AG08396 (cell line): ENCODE measurements at places on chromosomes 12 and 14.
A peak's percentile ranks its signal among the peaks of the same experiment; 100 is the strongest.

DNA sequence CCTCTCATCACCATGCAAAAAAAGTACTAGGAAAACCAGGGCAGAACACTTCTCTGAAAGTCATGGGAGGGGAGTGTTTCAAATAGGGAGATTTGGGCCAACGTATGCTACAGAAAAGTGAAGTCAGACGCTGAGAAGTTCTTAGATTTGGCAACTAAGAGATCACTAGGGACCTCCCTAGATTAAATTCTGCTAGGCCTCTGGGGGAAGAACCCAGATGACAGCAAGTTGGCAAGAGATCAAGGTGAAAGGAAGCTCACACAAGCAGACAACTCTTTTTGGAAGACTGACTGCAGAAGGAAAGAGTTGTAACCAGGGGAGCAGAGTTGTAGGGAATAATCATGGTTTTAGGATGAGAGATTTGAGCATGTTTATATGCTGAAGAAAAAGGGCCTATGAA lies 20.7 kb downstream of the IQSEC3 start:
- DNase-seq, result no peak

GRCh38 chr14:36313206-36313605 lies 7.2 kb downstream of the MBIP start:
- DNase-seq, result no peak

- DNase-seq, result no peak
Measured at GRCh38 chr12:55699471-55700055, 8.1 kb downstream of the ITGA7 start.

DNA sequence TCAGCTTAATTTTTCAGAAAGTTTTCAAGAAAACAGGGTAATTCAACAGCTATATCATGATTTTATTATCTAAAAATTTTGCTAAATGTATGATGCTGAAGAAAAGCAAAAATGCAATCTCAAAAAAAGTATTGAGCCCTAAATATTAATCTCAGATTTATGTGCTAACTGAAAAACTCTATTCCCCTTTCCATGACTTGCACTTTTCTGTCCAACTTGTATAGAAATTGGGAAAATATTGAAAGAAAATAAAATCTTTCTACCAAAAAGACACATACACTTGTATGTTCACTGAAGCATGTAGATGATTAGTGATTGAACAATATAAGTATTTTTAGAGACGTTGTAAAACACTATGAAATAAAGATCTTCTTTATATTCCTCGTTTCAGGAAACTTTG lies 368.0 kb upstream of the ATXN7L3B start:
- DNase-seq, result no peak

DNA sequence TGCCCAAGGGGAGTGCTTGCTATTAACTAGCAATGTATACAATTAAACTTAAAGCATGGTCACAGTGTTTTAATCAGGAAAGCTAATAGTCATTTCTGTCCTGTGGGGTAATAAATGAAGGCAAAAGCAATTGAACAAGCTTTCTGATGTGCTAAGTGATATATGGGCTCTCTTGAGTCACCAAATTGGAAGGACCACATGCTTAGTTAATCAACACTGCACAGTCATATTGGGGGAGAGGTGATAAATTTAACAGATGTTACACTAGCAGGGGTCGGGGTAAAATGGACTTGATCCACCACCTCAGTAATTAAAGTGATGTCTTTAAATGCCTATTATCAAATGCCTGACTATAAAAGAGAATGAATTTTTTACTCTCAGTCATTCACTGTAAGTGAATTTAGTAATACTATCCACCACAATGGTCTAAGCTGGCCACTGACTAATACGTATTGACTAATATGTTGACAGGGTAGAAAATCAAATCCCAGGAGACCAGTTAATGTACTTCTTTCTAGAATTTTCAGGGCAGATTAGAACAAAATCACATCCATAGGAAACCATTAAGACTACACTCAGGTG lies 736.3 kb downstream of the RPS29 start:
- no peak for DNase-seq

DNA sequence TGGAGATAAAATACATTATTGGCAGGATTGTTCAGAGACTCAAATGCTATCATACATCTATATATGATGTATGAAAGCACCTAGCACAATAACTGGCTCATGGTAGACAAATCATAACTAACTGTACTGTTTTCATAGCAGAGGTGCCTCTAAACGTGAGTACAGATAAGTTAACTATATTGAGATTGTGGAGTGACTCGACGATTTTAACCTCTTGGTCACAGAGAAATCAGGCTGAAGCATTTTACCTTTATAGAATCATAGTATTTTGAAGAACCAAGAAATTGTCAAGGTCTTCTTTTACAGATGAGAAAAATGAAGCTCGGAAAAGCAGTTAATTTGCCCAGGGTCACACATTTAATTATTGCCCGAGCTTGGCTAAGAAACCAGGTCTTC lies 666 bp upstream of the DERA start:
- DNase-seq, result no peak

GRCh38 chr14:38209572-38210557 lies 2.2 kb downstream of the SSTR1 start:
- peak; percentile 60 for DNase-seq

GRCh38 chr12:101743724-101744472 lies 4.6 kb upstream of the SYCP3 start:
- DNase-seq, result no peak

DNA sequence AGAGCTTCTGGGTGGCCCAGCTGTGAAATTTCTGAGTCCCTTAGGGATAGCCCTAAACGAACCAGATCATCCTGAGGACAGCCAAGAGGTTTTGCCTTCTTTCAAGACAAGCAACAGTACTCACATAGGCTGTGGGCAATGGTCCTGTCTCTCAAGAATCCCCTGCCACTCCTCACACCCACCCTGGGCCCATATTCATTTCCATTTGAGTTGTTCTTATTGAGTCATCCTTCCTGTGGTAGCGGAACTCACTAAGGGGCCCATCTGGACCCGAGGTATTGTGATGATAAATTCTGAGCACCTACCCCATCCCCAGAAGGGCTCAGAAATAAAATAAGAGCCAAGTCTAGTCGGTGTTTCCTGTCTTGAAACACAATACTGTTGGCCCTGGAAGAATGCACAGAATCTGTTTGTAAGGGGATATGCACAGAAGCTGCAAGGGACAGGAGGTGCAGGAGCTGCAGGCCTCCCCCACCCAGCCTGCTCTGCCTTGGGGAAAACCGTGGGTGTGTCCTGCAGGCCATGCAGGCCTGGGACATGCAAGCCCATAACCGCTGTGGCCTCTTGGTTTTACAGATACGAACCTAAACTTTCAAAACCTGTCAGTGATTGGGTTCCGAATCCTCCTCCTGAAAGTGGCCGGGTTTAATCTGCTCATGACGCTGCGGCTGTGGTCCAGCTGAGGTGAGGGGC lies 38.9 kb downstream of the DAD1 start:
- DNase-seq, result no peak

- DNase-seq, result peak; percentile 30
Measured at GRCh38 chr12:65867394-65867793, 43.1 kb downstream of the HMGA2 start.

DNA sequence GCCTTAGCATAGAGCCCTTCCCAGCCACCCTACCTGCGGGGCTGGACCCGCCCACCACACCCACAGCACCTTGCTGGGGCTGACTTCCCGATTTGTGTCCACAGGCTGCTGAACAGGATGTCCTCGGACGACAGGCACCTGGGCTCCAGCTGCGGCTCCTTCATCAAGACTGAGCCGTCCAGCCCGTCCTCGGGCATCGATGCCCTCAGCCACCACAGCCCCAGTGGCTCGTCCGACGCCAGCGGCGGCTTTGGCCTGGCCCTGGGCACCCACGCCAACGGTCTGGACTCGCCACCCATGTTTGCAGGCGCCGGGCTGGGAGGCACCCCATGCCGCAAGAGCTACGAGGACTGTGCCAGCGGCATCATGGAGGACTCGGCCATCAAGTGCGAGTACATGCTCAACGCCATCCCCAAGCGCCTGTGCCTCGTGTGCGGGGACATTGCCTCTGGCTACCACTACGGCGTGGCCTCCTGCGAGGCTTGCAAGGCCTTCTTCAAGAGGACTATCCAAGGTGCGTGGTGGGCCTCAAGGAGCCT lies 63.4 kb downstream of the ESRRB start:
- no peak for DNase-seq

DNA sequence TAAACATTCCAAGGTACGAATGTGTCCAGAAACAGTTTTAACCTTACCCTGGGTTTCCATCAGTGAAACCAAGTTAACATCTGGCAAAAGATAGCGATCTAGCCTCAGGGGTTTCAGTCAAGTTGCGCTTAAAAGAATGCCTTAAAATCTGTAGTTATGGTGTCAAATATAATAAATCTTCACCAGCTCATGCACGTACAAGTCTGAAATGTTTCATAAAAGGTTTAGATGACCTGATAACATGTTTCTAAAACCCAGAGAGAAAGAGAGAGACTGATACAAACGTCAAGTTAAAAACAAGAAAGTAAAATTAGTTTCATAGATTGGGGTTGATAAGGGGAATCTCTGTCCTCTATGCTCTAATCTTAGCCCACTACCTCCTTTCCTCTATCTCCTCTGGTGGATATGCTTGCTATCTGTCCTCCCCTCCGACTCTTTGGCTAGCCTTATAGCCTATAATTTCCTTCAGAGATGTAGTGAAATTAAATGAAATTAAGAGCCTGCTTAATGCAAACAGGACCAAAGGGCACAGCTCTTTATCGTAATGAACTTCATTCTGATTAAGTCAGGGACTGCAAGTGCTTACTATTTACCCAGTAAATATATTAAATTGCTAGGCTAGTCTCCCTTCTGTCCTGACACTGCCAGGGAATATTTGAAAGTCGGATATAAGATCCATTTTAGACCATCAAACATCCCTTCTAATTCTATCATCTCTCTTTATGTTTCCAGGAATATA lies 18.4 kb upstream of the FOS start:
- DNase-seq, result no peak
